HepG2 (cell line): ENCODE measurements at places on chromosomes 5 and 9. TPM values are rescaled to one million over a fixed set of nuclear protein-coding genes. Genes with fewer than 3 reads are reported as not detected.
A peak's percentile ranks its signal among the peaks of the same experiment; 100 is the strongest.

DNA sequence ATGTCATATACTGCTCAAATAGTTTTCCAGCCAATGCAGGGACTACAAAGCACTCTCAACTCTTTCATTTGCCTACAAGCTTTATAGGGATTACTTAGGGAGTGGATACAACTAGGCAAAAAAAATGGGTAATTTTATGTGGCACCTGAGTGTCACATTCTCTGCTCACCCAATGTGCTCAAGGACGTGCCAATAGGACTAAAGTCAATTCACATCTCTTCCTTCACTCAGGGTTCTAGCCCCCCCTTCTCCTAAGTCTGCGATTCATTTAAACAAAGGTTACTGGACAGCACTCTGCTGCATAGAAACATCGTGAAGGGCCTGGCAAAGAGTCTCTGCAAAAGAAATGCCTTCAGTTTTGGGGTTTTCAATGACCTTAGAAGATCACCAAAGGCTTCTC lies 142.3 kb downstream of the TSSK1B start:
- DNase-seq: no peak

Gene ADAM19
- polyA plus RNA-seq: 0.61 and 0.74 TPM in 2 replicates

GRCh38 chr5:17370651-17371050 lies 127.4 kb upstream of the TAF11L2 start:
- DNase-seq: no peak

GRCh38 chr9:121901616-121902015 lies 191.5 kb downstream of the TTLL11 start:
- DNase-seq: no peak

DNA sequence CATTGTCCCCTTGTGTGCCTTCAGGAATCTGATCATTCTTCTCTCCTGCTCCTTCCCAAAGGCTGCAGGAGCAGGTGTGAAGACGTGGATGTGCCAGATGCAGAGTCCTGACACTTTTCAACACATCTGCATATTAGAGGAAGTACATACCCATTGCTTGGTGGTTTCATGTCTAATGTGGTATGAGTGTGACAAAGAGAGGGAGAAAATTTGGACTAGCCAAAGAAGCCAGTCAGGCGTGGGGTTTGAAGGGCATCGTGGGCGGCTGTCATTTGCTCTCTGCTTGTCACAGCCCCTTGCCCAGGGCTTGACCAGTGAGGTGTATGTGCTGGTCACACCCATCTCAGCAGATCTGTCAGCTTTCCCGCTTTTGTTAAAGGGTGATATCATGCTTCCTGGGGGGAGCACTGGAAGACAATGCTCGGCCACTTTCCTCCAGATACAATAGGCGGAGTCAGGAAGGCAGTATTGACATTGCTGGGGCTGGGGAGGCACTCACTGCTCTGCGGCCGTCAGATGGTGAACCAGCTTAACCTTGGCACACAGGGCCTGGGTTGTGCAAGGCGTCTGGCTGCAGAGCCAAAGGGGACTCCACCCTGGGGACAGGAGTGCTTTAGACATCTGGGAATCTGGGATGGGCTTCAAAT lies 8.6 kb downstream of the TEK start:
- DNase-seq: peak; percentile 49

GRCh38 chr9:36560771-36561170 lies 11.9 kb upstream of the MELK start:
- DNase-seq: no peak

- DNase-seq: no peak
Measured at GRCh38 chr5:138757061-138757776, 4.0 kb downstream of the CTNNA1 start.

Gene TXNDC8
- not detected in 2 replicates for polyA plus RNA-seq

DNA sequence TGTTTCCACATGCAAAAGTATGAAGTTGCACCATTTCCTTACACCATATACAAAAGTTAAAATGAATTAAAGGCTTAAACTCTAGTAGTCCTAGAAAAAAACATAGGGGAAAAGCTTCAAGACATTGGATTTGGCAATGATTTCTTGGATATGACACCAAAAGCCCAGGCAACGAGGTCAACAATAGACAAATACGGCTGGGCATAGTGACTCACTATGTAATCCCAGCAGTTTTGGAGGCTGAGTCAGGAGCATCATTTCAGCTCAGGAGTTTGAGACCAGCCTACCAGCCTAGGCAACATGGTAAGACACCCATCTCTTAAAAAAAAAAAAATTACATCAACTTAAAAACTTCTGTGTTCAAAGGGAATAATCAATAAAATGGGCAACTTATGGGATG lies 30.9 kb upstream of the SREK1 start:
- DNase-seq: peak; percentile 5

DNA sequence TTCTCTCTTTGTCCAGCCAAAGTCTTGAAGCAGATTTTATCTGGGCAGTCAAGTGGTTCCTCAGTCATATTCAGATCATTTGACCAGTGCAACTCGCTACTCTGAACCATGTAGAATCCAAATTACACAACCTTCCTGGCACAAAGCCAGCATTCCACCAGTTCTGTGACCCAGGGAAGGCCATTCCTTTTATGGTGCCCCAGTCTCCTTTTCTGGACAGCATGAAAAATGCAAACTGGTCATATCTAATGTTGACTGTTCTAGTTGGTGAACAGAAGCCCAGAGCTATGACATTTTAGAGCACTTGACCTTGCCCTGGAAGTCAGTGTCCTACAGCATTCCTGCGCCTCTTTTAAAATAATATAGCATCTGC lies 364.6 kb downstream of the BRINP1 start:
- peak; percentile 12 for DNase-seq

Gene HAVCR1
- 12.3 and 14.1 TPM in 2 replicates for polyA plus RNA-seq

Gene GHR
- 0.07 TPM in 1 of 2 replicates, not detected in the other for polyA plus RNA-seq

GRCh38 chr9:128164307-128164885 lies 4.3 kb downstream of the BBLN start:
- no peak for DNase-seq

- DNase-seq: no peak
Measured at GRCh38 chr5:153900703-153901395, 137.9 kb downstream of the FAM114A2 start.

Gene SCGB3A2
- not detected in 2 replicates for polyA plus RNA-seq

DNA sequence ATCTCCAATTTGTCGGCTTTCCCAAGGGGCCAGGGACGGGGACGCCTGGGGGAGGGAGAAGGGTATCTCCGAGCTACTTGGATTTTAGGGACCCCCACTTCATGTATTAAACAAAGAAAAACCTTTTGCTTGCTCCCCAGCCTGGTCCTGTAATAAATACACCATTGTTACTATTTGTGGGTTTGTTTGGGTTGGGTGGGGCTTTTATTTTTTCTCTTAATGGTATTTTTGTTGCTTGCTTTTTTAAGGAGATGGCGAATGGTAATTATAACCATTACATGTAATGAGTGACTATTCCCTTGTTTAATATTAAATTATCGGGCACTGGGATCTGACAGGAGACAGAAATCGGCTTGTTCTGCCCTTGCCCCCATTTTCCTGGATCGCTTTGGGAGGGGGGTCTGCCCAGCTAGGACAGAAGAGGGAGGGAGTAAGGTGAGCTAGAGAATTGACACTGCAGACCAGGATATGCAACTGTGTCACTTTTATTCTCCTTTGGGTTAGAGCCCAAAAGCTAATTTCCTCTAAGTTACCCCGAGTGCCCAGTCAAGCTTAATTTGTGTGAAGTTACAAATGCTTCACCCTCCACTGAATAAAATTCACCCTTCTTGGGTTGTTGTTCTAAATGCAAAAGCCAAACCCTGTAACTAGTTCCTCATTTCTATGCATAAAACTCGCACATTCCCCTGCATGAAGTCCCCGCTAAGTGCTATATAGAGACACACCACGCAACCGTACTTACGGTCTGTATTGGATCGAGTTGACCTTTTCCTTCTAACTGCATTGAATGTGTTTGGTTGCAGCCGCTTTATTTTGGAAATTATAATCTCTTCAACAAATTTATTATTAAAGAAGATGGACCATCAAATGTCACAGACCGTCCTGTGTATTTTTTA lies 1.6 kb upstream of the ZNF608 start:
- DNase-seq: no peak

DNA sequence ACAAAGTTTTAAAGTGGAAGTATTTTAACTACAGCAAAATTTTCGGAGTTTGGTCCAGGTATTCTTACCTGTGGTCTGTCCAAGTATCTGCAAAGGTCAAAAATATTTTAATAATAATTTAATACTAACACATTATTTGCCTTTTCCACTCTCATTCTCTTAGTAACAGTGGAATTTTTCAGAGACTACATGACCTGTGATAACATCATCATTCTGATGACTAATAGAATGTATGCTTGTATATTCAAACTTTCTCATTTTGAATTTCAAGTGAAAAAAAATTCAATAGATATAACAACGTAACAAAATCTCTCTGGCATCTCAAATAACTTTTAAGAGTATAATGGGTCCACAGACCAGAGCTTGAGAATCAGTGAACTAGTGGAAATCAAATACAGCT lies 78.3 kb downstream of the FBXL17 start:
- DNase-seq: no peak

- DNase-seq: peak; percentile 58
Measured at GRCh38 chr5:108260117-108260857, 121.6 kb downstream of the FBXL17 start.
